ENCODE measurements at places on chromosomes 4 and X.
A peak's percentile ranks its signal among the peaks of the same experiment; 100 is the strongest.

DNA sequence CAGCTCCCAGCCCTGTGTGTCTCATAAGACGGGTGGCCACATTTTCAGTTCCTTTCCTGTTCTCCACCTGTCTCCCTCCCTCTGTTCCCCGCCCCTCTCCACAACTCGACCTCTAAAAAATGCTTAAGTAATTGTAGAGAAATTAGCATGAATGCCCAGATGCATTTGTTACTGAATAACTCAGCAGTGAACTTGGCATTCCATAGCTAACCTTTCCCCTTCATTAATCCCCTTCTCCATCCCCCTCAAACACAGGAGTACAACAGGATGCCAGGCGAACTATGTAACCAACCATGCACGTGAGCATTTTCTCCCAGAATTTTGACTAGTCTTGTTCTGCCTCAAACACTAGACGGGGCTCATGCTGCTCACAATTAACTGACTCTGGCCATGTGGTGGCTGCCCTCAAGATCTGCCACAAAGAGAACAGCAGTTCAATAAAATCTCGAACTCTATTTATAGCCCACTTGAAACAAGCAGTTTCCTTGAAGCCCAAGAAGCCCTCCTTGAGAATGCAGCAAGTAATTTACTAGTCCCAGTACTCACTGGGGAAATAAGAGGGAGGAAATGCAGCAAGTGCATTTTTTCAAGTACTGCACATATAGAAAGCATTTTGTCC, 351.2 kb downstream of the ARHGAP24 start:
- peak; percentile 50 for DNase-seq

DNA sequence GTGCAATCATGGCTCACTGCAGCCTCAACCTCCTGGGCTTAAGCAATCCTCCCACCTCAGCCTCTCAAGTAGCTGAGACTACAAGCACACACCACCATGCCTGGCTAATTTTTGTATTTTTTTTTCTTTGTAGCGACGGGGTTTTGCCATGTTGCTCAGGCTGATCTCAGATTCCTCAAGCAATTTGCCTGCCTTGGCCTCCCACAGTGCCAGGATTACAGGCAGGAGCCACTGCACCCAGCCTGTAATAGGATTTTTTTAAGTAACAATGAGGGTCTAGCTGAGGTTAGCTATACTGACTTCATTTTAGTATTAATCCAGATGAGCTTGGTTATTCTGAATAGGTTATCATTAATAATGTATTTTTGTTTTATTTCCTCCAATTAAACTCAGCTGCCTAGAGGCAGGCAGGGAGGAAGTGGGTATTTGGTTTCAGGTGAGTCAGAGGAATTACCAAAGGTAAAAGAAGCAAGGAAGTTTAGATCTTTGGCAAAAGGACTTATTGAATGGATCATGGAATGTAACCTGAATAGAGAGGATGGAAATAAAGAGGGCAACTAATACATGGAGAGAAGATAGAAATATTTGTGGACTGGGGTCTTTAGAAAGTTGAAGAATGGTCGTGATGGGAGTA, 1023.3 kb upstream of the TENM3 start:
- no peak for DNase-seq

DNA sequence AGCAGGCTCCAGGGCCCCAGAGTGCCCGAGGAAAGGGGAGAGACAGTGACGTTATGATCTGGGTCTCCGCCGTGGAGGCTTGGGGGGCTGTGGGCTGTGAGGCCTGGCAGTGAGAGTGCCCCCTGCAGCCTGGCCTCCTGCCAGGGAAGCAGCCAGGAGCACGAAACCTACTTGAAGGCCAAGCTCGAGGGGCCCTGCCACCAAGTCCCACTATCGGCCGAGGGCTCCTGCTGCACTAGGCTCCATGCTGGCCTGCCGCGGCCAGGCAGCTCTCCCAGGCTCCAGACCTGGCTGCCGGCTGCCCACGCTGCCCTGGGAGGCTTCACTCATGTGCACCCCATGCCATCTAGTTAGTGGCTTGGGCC, 18.7 kb downstream of the FLNA start:
- DNase-seq = no peak

GRCh38 chr4:76310683-76311082, 4.2 kb downstream of the STBD1 start:
- DNase-seq = no peak

- DNase-seq = peak; percentile 100
Observed at GRCh38 chrX:386768-387575, at the start of gene PPP2R3B. TSS of gene PPP2R3B (minus strand) at chrX:386907. CDS start at chrX:386691, 216 bp downstream.

DNA sequence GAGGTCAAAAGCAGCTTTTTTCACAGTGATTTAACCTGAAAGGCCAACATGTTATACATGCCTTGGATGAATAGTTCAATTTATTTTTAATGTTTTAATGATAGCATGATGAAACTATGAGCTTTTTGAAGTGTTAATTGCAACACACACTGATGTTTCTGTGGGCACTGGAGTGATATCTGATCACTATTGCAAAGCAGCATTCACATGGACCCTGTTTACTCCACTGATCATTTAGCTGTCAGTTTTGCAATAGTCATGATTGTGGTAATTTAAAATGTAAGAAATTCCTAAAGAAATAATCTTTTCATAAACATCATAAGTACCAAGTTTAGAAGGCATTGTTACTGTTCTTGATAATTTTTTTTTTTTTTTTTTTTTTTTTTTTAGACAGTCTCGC, 74.1 kb downstream of the ARSJ start:
- no peak for DNase-seq

DNA sequence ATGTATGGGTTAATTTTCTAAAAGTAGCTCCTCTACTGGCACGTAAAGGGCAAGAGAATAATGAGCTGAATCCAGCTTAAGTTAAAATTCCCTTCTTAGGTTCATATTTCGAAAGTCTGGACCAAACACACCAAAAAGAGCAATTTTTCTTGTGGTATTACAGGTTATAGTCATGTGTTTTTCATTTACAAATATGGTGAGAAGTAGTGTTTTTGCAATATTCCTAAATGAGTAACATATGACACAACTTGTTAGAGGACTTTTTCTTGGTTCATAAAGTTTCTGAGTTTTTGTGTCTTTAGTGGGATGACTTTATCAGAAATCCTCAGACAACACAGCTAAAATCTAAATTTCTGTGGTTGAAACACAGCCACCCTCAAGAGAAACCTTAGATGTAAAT, 172.1 kb downstream of the AFF2 start:
- no peak for DNase-seq

DNA sequence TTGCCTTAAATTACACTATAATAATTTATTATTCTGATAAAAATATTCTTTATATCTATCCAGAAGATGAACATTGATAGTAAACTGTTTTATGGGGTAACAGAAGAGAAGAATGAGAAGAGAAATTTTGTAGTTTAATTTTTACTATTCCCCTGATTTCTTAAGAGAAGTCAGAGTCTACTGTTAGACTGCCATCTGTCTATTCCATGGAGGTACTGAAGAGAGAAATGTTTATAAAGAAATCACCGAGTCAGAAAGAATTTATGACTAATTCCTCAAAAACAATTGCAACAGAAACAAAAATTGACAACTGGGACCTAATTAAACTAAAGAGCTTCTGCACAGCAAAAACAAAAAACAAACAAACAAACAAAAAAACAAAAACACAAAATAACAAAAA, 149.9 kb downstream of the FGF16 start:
- DNase-seq = peak; percentile 11

DNA sequence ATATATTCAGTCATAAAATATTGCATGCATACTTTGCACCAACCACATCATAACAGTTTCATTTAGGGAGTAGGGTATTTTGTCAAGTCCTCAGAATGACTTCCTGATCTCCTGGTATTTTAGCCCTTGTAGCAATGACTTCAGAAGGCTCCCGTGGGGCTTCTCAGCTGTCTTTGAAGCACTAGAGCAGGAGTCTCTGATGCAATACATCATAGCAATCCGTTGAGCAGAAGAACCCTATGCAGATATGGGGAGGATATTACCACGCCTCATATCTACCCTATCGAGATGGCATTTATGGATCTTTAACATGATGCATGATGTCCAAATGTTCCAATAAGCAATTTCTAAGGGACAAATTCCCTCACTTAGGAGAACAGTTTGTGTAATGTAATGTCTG, 373.7 kb upstream of the FTHL17 start:
- DNase-seq = no peak

DNA sequence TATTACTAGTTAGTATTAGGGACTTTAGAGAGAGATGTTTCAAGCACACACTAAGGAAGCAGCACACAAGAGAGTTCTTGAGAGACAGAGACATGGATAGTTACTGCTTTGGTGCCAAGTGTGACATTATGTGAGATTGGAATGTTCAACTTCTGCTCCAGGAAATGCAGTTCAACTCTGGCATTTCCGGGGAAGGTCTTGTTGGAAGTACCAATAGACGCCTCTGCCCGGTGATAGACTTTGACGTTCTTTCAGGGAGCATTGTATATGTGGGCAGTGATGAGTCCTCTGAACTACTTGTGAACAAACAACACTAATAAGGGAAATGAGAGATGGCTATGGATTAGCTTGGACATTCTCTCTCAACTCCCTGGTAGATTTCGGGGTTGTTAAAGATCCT, 638.1 kb upstream of the BOD1L1 start:
- DNase-seq = no peak

- DNase-seq = no peak
Observed at GRCh38 chrX:134251241-134251640, 14.3 kb downstream of the CCDC160 start.

DNA sequence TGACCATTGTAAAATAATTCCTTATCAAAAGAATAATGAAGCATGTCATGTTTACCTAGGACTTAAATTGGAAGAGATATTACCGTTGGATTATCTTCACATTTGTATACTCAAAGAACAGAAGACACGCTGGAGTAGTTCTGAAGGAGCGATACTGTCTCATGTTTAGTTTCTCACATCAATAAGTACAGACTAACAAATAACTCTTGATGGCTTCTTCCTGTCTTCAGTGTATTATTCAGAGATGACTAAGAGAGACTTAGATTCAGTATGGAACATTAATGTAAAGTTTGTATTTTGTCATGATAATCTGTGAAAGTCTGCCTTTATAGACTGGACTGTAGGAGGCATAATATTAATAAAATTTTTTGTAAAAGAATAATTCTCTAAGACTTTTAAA, 72.7 kb downstream of the SPRY1 start:
- DNase-seq = no peak

DNA sequence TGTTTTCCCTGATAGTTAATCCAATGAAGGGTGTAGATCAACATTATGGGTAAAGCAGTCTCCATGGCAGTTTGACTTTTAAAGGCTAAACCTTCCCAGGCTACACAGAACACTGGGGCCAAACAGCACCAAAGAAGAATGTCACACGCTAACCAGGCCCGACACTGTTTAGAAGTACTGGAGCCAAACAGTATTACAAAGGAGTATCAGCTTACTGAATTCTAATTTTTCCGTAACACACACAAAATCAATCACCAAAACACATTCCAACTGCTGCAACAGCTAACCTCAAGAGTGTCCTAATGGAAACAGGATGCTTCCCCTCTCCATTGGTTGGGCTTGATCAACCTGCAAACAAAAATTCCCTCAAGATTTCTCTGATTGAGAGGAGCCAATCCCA, 783.5 kb downstream of the PCDH18 start:
- peak; percentile 14 for DNase-seq

DNA sequence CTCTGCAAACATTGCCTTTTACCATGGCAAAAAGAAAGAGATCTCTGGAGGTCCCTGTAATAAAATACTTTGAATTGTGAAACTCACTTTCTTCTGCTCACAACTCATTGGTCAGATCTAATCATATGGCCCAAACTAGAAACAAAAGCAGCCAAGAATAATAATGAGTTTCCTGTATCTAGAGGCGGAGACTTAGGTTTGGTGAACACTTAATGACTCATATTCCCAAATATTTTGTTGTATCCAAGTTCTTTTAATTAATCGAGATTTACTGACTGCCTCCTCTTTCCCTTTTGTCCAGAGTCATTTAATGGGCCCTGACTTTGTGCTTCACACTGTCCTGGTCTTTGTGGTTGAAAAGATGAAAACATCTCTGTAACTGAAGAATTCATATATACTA, 190.6 kb downstream of the CCSER1 start:
- peak; percentile 59 for DNase-seq

DNA sequence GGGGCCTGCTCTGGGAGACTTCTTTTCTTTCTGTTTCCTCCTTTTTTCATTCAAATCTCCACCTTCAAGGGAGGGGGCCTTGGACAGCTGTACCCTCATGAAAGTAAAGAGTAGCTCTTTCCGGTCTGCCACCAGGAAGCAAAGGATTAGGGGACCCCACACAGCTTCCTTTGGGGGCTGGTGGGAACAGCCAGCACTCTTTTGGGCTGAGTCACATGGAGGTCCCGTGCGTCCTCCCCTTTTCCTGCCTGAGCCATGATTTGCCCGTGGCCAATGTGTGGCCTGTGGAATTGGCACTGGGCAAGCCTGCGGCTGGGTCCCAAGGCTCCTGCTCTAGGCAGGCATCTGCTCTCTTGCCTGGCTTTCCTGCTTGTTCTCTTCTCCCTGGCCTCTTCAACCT, 65.5 kb downstream of the FHDC1 start:
- no peak for DNase-seq

- peak; percentile 36 for DNase-seq
Observed at GRCh38 chrX:129653971-129654651, 645 bp downstream of the APLN start.

DNA sequence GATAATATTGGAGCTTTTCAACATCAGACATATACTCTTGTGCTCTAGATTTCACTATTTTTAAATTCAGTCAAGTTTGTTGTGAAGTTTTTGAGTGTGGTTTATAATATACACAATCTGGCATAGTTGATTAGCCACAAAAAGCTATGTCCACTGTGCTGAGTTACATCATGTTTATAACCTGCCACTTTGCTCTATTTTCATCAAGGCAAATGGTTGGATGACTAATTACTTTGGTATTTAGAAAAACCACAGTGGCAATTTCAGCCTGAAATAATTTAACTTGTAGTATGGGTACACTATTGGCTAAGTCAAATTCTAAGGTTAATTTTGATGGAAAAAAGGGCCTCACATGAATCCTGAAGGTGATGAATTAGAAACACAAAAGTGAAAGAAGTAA, 262.6 kb downstream of the C4orf33 start:
- DNase-seq = peak; percentile 5

- peak; percentile 29 for DNase-seq
Observed at GRCh38 chr4:159946983-159947615, 844.2 kb downstream of the RAPGEF2 start.

- DNase-seq = no peak
Observed at GRCh38 chr4:1715002-1715758, 3.1 kb upstream of the SLBP start.

- DNase-seq = no peak
Observed at GRCh38 chrX:39930786-39931528, 166.8 kb downstream of the BCOR start.

- DNase-seq = no peak
Observed at GRCh38 chrX:122363112-122363795, 820.8 kb upstream of the GRIA3 start.

DNA sequence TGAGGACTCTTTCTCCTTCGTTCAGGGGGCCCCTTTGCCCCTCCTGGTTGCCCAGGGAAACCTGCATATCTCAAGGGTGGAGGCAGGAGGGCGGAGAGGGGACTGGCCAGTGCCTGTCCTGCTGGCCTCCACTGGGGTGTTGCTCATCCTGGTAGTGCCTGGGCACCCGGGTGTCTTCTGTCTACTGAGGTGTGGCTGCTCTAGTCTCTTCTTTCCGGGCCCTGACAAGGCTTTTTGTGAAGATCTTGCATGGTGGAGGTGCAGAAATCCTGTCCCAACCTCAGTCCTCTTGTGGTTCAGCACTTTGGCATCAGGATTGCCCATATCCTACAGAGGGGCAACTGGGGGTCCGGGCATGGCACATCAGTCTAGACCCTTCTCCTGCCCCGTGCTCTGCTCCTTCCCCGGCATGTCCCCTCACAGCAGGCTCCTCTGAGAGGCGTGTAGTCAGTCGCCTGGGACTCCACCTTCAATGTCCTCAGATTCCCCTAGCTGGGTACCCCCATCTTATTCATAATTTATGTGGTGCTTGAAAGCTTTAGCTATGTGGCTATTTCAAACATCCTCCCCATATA, 1.9 kb downstream of the CCDC110 start:
- DNase-seq = no peak

Data from AG08396 (cell line).